Endothelial cell of umbilical vein (primary cell): ENCODE measurements at places on chromosomes 2 and 18.
A peak's percentile ranks its signal among the peaks of the same experiment; 100 is the strongest.

DNA sequence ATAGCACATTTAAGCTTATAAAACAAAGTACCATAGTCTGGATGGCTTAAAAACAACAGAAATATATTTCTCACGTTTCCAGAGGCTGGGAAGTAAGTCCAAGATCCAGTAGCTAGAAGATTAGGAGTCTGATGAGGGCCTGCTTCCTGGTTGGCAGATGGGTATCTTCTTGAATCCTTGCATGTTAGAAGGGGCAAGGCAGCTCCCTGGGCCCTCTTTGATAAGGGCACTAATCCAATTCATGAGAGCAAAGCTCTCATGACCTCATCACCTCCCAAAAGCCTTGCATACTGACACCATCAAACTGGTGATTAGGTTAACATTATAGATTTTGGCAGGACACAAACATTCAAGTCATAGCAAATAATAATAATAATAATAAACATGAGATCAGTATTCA is 146.4 kb downstream of the CCDC102B start:
- H3K27me3 ChIP-seq = no peaks in the 10 kb centered on the region
- H3K4me1 ChIP-seq = no peaks in the 10 kb centered on the region
- no peak for DNase-seq
- no peaks in the 10 kb centered on the region for H3K36me3 ChIP-seq

- no peaks in the 10 kb centered on the region for H3K36me3 ChIP-seq
- no peaks in the 10 kb centered on the region for H3K4me1 ChIP-seq
- no peaks in the 10 kb centered on the region for H3K27me3 ChIP-seq
- no peak for DNase-seq
- H3K4me3 ChIP-seq = no peak overlapping the region
- no peak overlapping the region for H3K27ac ChIP-seq
Measured at GRCh38 chr2:197088694-197089093, 162.2 kb upstream of the PGAP1 start.

- no peaks in the 10 kb centered on the region for H3K36me3 ChIP-seq
- H3K27ac ChIP-seq = no peak overlapping the region
- H3K27me3 ChIP-seq = peaks cover 1% of the 10 kb centered on the region
- DNase-seq = no peak
- H3K4me3 ChIP-seq = no peak overlapping the region
Measured at GRCh38 chr18:47983055-47983454, 52.6 kb upstream of the SMAD2 start.

- H3K27me3 ChIP-seq = no peaks in the 10 kb centered on the region
- no peaks in the 10 kb centered on the region for H3K4me1 ChIP-seq
- no peak for DNase-seq
- no peak overlapping the region for H3K27ac ChIP-seq
- H3K36me3 ChIP-seq = no peaks in the 10 kb centered on the region
Measured at GRCh38 chr2:177379354-177379753, 13.2 kb upstream of the AGPS start.

- no peaks in the 10 kb centered on the region for H3K27me3 ChIP-seq
- no peak for DNase-seq
- no peaks in the 10 kb centered on the region for H3K36me3 ChIP-seq
Measured at GRCh38 chr2:217339753-217340152, 479.9 kb upstream of the TNP1 start.

DNA sequence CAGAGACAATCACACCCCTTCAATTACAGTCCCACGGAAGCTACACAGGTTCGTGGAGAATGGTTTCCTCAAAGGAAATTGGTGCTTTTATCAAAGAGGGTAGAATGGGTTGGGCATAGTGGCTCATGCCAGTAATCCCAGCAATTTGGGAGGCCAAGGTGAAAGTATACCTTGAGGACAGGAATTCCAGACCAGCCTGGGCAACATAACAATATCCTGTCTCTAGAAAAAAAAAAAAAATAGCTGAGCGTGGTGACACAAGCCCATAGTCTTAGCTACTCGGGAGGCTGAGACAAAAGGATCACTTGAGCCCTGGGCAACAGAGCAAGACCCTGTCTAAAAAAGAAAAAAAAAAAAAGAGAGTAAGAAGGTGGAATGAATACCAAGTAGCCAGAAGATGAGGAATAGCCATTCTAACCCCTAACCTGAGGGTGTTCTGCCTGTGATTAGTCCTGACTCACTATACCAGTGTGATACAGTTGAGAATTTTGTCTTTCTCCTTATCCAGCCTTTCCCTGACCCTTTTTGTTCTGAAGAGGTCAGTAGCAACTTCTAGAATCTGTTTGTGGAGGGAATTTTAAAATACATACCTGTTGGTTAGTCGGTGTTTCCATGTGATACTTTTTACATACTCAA is 283.2 kb downstream of the MREG start:
- H3K27ac ChIP-seq = no peak overlapping the region
- no peaks in the 10 kb centered on the region for H3K27me3 ChIP-seq
- H3K36me3 ChIP-seq = no peaks in the 10 kb centered on the region
- H3K4me1 ChIP-seq = peaks cover 21% of the 10 kb centered on the region
- no peak for DNase-seq

DNA sequence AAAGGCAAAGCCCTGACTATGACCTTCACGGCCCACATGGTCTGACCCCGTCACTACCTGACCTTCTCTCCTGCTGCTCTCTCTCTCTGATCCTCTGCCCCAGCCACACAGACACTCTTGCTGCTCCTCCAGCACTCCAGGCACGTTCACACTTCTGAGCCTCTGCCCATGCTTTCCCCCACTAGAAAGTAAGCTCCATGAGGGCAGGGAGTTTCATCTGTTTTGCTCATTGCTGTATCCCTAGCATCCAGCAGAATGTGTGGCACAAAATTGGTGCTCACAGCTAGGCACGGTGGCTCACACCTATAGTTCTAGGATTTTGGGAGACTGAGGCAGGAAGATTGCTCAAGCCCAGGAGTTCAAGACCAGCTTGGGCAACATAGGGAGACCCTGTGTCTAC is 52.5 kb upstream of the STPG4 start:
- no peaks in the 10 kb centered on the region for H3K27me3 ChIP-seq
- no peak overlapping the region for H3K4me3 ChIP-seq
- no peak overlapping the region for H3K27ac ChIP-seq
- no peaks in the 10 kb centered on the region for H3K36me3 ChIP-seq
- DNase-seq = no peak

- no peak overlapping the region for H3K27ac ChIP-seq
- peaks cover 12% of the 10 kb centered on the region for H3K4me1 ChIP-seq
- H3K27me3 ChIP-seq = no peaks in the 10 kb centered on the region
- peak; percentile 63 for DNase-seq
Measured at GRCh38 chr2:239328351-239329191, 72.2 kb downstream of the HDAC4 start.

GRCh38 chr18:75530566-75531211 is 103.2 kb upstream of the SMIM21 start:
- H3K27me3 ChIP-seq = no peaks in the 10 kb centered on the region
- no peak for DNase-seq
- H3K4me1 ChIP-seq = no peaks in the 10 kb centered on the region
- no peak overlapping the region for H3K27ac ChIP-seq
- H3K4me3 ChIP-seq = no peak overlapping the region
- H3K36me3 ChIP-seq = no peaks in the 10 kb centered on the region

DNA sequence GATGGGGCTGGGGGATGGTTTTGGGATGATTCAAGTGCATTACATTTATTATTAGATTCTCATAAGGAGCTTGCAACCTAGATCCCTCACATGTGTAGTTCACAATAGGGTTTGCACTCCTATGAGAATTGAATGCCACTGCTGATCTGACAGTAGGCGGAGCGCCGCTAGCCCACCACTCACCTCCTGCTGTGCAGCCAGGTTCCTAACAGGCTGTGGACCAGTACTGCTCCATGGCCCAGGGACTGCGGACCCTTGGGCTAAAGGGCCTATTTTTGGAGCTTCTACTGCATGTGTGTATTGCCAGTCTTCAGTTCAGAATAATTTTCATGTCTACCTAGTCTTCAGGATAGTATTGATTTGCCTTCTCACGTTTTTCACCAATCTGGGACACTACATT is 165.3 kb upstream of the TWIST2 start:
- no peak for DNase-seq
- no peaks in the 10 kb centered on the region for H3K27me3 ChIP-seq
- H3K36me3 ChIP-seq = no peaks in the 10 kb centered on the region
- no peak overlapping the region for H3K27ac ChIP-seq

- no peak for DNase-seq
- H3K36me3 ChIP-seq = peaks cover 18% of the 10 kb centered on the region
- H3K4me3 ChIP-seq = no peak overlapping the region
- no peaks in the 10 kb centered on the region for H3K27me3 ChIP-seq
- H3K27ac ChIP-seq = no peak overlapping the region
Measured at GRCh38 chr2:189047171-189047888, 73.2 kb downstream of the COL3A1 start.

DNA sequence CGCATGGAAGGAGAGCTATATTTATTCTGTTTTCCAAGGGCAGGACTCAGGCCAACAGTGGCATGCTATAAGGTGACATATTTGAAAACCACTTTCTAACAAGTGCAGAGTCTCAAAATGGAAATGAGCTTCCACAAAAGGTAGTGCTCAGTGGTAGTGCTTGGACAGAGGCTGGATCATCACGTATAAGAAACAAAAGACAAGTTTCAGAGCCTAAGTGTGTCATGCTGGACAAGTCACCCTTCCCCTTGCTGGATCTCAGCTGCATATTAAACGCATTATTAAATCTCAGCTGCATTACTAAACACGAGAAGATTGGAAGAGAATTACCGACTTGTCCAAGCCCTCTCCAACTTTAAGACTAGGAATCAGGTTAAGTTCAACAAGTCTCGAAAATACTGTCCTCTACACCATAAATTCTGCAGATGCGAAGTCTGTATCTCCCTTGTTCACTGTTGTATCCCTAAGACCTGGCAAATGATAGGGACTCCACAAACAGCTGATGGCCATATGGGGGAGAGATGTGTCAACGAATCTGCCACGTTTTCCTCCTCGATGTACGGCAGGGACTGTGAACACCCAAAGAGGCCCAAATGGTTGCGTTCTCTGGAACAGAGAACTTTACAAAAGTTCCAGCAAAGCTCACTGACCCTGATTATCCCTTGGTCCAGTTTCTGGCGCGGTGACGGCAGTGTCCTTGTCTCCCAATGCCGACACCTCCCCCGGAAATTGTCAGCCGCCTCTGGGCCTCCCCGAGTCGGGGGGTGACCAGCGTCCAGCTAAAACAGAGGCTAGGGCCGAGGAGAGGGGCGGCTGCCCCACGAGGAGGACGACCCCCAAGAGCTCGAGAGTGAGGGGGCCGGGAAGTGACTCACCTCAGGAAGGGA is 611 bp downstream of the NOL10 start:
- H3K27ac ChIP-seq = peak overlapping the region; percentile 80
- peak; percentile 28 for DNase-seq
- H3K36me3 ChIP-seq = no peaks in the 10 kb centered on the region
- H3K4me3 ChIP-seq = peak overlapping the region; percentile 85
- no peaks in the 10 kb centered on the region for H3K27me3 ChIP-seq

DNA sequence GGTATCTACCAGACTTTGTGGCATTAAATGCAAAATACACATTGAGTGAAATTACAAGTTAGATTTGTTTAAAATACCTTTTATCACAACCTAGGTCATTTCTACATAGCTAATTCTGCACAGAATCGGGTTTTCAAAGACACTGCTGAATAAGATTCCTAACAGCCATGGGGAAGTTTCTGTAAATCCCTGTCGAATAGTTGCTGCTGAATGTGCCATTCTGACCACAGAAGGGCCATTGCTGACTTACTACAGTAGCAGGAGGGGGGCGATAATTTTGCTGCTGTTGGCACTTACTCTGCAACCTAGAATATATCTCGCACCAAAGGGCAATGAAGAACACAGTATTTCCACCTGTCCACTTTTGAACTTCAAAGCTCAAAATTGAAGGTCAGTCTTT is 232.8 kb downstream of the TCF4 start:
- no peak overlapping the region for H3K4me3 ChIP-seq
- H3K36me3 ChIP-seq = peaks cover 10% of the 10 kb centered on the region
- DNase-seq = no peak
- H3K27me3 ChIP-seq = no peaks in the 10 kb centered on the region

- no peaks in the 10 kb centered on the region for H3K27me3 ChIP-seq
- no peak overlapping the region for H3K4me3 ChIP-seq
- no peak overlapping the region for H3K27ac ChIP-seq
Measured at GRCh38 chr2:198073253-198073652, 268.9 kb downstream of the PLCL1 start.

DNA sequence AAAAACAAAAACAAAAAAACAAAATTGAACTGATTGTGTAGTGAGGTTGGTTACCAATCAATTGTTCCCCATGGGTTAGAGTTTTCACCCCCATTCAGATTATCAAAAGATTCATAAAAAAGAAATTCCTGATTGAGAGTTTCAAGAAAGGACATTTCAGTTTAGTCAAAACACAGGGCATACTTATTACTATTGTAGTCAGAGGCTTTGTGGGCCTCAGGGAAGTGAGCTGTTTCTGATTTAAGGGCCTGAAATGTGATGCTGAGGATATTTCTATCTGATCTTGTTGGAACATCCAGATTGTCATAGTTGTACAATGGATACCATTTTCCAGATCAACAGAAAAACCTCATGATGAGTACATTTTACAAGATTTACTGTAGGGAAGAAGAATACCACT is 368.1 kb upstream of the NETO1 start:
- no peaks in the 10 kb centered on the region for H3K4me1 ChIP-seq
- H3K4me3 ChIP-seq = no peak overlapping the region
- DNase-seq = no peak
- H3K27ac ChIP-seq = no peak overlapping the region
- no peaks in the 10 kb centered on the region for H3K36me3 ChIP-seq
- H3K27me3 ChIP-seq = no peaks in the 10 kb centered on the region

- H3K4me3 ChIP-seq = no peak overlapping the region
- H3K36me3 ChIP-seq = no peaks in the 10 kb centered on the region
Measured at GRCh38 chr2:170846314-170846713, 29.6 kb downstream of the GAD1 start.

GRCh38 chr2:191625016-191625415 is 52.9 kb upstream of the NABP1 start:
- no peak overlapping the region for H3K4me3 ChIP-seq
- H3K36me3 ChIP-seq = no peaks in the 10 kb centered on the region
- peak; percentile 51 for DNase-seq

DNA sequence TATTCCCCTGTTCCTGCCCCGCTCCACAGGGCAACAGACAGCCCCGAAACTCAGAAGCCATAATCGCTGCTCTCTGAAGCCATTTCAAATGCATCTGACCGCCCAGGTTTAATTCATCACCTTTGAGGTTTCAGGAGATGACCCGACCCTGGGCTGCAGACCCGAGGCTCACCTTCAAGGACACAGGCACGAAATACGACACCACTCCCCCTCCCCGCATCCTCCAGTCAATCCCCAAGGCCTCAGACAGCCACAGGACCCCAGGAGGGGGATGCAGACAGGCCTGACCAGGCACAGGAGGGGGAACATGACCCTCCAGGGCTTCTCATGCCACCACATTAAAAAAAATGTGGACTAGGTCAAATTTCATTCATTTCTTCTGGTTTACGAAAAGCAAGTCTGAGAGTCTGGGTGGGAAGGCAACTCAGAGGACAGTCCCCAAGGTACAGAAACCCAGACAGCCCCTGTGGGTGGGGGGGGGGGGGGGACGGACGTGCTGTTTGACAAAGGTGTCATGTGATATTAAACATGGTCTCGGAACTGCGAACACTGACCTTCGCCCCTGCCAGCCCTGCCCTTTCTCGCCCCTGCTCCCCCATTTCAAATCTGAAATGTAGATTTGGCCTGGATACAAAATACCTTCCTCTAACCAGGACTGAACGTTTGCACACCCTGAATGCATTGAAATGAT is 142.9 kb downstream of the BCL11A start:
- no peak overlapping the region for H3K27ac ChIP-seq
- no peaks in the 10 kb centered on the region for H3K36me3 ChIP-seq
- no peaks in the 10 kb centered on the region for H3K4me1 ChIP-seq
- H3K27me3 ChIP-seq = no peaks in the 10 kb centered on the region

- no peak overlapping the region for H3K27ac ChIP-seq
- H3K4me3 ChIP-seq = no peak overlapping the region
- peaks cover 6% of the 10 kb centered on the region for H3K36me3 ChIP-seq
- no peaks in the 10 kb centered on the region for H3K27me3 ChIP-seq
Measured at GRCh38 chr2:3447789-3448317, 68.4 kb downstream of the TRAPPC12 start.
